ENCODE measurements at places on chromosomes 4 and X.

DNA sequence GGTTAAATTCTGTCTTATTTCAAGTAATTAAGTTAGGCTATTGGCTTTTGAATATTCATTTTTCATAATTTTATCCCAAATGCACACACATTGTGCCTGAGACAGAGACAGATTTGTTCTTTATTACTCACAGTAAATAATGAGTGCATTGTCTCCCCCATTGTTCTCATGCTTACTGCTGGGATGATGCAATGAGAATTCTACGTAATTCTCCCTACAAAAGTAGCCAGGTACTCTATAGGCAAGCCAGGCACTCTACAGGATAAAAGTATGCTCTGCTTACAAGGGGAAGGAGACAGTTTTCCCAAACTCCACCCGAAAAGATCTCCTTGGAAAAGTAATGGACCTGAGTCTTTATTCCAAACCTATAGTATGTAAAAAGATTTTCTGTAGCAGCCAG, 1890.7 kb upstream of the PCDH10 start:
- no peak for DNase-seq

DNA sequence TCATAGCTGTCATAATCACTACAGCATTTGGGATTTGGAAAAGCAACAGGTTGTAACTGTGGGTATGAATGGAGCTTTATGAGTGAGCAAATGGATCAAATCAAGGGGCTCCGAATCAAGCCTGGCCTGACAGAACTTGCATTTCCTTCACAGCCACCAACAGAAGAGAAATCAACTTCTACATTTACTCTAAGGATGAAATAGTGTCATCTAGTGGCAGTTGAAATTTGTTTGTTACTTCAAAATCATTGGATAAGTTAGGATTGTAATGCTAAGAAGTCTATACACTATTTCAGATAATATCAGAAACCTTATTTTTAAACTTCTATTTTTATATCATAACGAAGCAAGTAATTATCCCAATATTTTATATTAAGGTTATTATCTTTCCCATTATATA, 10.7 kb upstream of the WDR17 start:
- DNase-seq: no peak

DNA sequence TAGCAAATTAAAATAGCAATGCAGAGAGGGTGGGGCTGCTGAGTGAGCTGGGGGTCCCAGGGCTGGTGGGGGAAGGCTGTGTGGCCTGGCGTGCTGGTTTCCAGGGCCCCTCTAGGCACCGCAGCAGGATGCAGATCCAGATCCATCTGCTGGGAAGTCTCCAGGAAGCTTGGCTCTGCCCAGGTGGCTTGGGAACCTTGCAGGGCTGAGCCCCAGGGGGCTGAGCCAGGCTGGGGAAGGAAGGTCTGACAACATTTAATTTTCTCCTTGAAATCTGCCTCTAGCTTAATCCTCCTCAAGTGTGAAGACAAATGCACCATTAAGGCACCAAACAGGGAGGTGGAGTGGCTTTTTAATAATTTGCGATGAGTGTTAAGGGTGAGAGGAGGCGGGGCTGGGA, 31.7 kb downstream of the SORCS2 start:
- no peak for DNase-seq

DNA sequence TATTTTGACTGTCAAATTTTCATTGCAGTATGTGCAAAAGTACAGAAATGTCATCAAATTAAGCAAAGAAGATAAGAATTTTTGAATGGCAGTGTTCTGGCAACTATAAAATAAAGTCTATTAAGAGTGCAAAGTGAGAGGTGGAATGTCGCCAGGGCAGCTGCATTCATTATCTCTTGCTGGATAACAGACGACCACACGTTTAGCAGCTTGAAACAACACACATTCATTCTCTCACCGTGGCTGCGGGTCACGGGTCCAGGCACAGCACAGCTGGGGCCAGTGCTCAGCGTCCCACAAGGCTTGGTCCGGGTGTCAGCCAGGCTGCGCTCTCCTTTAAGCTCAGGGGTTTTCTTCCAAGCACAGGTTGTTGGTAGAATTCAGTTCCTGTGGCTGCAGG, 113.9 kb downstream of the GPR143 start:
- DNase-seq: no peak

- DNase-seq: no peak
Observed at GRCh38 chrX:124863303-124863702, 456.4 kb upstream of the TEX13C start.

DNA sequence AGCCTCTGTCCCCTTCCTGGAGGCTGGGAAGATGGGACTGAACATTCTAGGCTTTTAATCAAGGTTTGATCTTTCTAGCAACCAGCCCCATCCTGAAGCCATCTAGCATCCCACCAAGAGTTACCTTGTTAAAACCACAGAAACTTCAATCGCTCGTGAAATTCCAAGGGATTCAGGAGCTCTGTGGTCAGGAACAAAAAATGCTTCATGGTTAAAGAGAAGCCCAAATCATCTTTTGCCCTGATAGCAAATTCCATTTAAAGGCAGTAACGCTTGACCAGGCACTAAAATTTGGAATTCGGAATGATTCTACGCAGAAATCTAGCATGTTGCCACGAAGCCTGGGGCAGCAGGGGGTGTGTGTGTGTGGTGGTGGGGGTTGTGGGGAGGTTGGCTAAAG, 47.8 kb downstream of the CASP6 start:
- DNase-seq: no peak

GRCh38 chrX:116694046-116694445, 231.3 kb upstream of the CT83 start:
- no peak for DNase-seq

GRCh38 chr4:13701937-13702446, 74.5 kb upstream of the BOD1L1 start:
- no peak for DNase-seq

- no peak for DNase-seq
Observed at GRCh38 chrX:105483011-105483410, 262.5 kb upstream of the TEX13A start.

- DNase-seq: no peak
Observed at GRCh38 chrX:11244636-11245035, 48.6 kb upstream of the AMELX start.

DNA sequence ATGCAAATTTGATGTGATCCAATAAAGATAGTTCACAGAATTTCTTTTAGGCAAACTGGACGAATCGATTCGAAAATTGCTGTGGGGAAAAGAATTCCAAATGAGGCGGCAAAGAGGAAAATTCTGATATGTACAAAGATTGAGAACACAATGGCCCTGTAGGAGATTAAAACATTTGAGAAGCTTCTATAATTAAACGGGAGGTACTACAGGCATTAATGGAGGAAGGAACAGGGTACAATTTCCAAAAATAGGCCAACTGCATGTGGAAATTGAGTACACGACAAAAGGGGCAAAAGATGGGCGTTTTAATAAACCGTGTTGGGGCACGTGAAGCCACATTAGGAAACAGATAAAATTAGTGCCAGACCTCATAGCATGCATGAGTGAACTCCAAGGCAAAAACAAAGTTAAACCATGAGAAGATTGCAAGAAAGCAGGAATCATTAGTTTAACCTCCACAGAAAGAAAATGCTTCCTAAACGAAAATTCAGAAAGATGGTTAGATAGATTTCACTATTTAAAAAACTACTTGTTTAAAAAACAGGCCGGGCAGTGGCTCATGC, 68.4 kb downstream of the DHRSX start:
- no peak for DNase-seq

GRCh38 chrX:12497832-12498591, 293.2 kb upstream of the PRPS2 start:
- DNase-seq: no peak

DNA sequence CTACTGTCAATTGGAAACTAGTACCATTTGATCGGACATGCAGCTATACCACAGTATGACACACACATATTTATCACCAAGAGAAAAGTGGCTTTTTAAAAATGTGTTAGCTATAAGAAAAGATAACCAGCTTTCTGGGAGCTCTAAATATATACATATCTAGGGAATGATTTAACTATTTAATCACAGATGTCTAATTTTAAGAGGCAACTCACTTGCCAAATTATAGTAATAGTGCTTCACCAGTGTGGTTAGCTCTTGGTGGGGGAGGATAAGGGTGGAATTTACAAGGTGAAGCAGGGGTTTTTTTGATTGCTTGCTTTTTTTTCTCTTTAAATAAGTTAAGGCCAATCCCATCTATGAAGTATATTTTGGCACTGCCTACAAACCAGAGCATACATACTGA, 547.7 kb upstream of the DIPK2B start:
- no peak for DNase-seq

GRCh38 chr4:68732653-68733466, 62.4 kb upstream of the UGT2B15 start:
- DNase-seq: no peak

DNA sequence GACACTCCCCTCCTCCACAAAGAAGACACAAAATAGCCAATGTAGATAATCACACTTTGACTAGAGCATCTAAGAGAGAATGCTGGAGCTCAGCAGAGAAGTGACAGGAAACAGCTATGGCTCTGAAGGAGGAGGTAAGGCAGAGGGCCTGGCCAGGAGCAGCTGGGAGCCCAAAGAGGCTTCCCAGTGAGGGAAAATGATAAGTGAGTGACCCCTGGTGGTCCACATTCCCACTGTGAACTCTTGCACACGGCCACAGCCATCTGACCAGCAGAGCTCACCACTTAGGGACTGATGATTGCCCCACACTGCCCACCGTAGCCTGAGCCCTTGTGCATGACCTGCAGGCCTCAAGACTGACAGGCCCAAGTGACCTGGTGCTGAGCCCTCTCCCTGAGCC, 162.7 kb upstream of the GALNTL6 start:
- no peak for DNase-seq

DNA sequence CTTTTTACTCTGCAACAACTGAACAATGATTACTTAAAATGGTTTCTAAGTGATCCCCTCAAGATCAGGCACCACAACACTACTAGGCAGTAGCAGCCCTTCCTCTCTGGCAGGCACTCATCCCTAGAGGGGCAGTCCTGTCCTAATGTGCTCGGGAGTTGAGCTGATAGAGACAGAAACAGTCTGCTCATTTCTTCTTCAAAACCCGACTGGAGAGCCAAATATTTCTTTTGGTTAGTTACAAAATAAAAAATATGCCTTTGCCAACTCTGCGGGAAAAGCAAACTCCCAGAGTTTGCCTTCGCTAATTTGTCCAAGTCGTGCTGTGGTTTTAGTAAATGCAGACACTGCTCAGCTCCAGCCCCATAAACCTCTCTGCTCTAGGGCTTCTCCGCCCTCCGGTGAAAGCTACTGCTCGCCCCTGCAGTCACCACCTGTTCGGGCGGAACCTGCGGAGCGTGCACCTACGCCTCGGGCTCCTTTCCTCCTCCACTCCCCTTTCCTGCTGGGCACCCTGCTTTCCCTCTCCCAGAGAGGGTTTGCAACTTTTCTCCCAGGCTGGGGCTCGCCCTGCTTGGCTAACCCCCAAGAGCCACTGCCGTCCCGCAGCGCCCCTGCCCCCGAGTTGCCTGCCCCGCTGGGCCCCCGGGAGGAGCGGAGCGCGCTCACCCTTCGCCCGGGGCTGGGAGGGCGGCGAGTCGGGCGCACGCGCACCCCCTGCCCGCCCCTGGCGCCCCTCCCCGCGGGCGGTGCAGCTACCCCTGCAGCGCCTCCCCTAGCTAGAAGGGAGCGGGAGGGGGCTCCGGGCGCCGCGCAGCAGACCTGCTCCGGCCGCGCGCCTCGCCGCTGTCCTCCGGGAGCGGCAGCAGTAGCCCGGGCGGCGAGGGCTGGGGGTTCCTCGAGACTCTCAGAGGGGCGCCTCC, at the start of gene NPNT:
Gene NPNT (plus strand): TSS at position 812 of the 923 bp plus-strand sequence. CDS start 182 bp downstream, outside the sequence.
- no peak for DNase-seq

DNA sequence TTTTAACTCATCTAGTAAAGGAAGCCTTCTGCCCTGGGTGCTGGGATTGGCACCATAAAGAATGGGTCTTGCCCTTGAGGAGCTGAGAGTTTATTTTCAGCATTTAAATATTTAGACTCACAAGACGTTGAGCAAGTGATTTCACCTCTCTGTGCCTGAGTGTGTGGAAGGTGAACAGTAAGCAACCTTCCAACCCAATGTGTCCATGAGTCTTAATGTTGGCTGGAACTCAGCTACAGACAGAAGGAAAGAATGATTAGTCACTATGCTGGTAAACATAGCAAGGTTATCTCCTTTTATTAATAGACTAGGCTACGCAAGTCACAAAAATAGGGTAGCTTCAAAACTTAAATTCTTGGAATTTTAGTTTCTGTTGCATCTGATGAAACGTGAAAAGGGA, 277.4 kb upstream of the GATB start:
- no peak for DNase-seq

DNA sequence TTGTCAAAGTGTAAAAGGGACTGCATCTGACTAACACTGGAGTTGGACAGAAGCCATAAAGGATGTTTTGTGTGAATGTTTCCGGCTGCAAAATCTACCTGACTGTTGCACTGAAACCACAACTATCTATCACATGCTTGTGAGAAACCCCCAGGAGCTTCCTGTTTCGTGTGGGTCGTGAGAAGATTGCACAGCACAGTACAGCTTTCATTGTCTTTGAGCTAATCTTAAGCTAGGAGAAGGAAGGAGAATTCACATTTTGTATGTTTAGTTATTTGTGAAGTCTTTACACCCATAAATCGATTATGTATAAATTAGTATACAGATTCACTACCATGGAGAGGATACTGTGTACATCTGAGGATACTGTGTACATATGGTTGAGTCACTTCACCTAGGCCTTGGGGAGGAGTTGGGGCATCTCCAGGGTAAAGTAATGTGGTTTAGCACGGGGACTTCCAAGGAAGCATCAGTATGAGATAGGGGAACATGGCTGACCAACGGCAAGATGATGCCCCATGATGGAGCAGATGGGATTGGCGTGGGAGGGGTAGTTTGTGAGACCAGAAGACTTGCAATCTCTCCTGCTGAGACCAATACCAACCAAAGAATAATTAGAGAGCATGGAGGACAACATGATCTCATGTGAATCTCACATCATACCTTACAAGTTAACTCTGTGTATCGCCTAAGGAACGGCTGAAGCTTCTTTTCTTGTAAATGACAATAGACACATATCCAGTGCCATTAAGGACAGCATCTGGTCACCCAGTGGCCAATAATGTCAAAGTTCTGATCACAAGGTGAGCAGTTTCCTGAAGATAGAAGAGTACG, 43.1 kb upstream of the FAM9C start:
- peak; percentile 86 for DNase-seq

- DNase-seq: no peak
Observed at GRCh38 chr4:168309781-168310180, 8.8 kb downstream of the DDX60 start.

DNA sequence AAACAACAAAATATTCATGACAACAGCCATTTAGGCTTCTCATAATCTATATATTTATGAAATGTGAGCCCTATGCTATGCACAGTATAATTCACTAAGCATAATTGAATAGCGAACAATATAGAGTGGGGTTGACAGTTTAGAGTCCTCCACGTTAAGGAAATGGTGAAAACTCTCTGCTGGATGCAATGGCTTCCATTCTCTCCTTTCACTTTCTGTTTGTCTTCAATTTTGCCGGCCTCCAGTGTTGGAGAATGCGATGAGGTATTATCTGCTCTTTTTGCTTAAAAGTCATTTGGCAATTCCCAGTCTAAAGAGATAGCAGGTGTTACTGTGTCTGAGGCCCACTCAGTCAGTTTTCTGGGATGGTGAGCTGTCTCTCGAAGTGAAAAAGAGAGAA, 52.1 kb downstream of the NPY5R start:
- DNase-seq: no peak

- no peak for DNase-seq
Observed at GRCh38 chr4:24968992-24969391, 56.1 kb upstream of the CCDC149 start.

- peak; percentile 50 for DNase-seq
Observed at GRCh38 chrX:68732906-68733493, 85.5 kb downstream of the STARD8 start.

Measured in CD4-positive, alpha-beta memory T cell (primary cell).